ENCODE measurements at places on chromosomes 3 and 15.

DNA sequence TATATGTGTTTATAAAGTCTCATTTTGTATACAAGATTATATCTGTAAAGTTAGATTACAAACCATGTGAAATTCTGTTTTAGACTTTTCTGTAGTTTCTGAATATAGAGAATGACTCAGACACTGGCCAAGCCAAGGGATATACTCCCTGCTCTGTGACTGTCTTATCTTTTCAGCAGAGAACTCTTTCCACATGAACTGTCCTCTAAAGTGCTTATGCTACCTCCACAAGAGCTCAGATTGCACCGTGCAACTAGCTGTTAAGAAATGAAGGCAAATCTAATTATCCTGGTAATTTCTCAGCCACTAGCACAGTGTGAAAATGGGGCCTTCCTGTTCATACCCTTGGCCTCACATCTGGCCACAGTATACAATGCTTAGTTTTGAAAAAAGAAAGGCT, 44.3 kb upstream of the CPNE4 start:
- no peak for DNase-seq

GRCh38 chr3:130259166-130259874, 86.2 kb upstream of the COL6A5 start:
- no peak for DNase-seq

GRCh38 chr3:24343084-24343783, 151.4 kb downstream of the THRB start:
- DNase-seq: no peak

- no peak for DNase-seq
Observed at GRCh38 chr3:136068708-136069107, 103.2 kb downstream of the PPP2R3A start.

DNA sequence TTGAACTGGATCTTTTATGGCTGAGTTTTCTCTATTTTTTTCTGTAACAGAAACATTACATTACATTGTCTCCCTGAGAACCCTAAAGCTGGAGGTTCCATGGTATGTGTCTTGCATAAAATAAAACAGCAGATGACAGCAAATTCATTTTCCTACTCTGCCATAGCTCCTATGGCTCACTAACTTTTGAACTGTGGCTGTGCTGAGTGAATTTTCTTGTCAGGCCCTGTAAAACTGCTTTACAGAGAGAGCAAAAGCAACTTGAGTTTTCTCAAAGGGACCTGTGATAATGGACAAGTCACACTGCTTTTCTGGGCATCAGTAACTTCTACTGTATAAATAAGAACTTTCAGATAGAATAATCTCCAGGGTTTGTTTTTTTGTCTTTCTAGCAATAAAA, 129.9 kb upstream of the TSC22D2 start:
- no peak for DNase-seq

- DNase-seq: no peak
Observed at GRCh38 chr15:48623456-48623855, 22.1 kb downstream of the FBN1 start.

- no peak for DNase-seq
Observed at GRCh38 chr15:100759106-100759505, 120.5 kb upstream of the ALDH1A3 start.

GRCh38 chr15:39084674-39085530, 496.0 kb upstream of the THBS1 start:
- no peak for DNase-seq

- DNase-seq: no peak
Observed at GRCh38 chr15:28133281-28133680, 34.2 kb upstream of the OCA2 start.

GRCh38 chr3:49673715-49674496, at the start of gene APEH:
Gene APEH, plus strand, starts transcription at chr3:49674351. Its CDS starts 51 bp downstream, at chr3:49674402.
- DNase-seq: no peak

DNA sequence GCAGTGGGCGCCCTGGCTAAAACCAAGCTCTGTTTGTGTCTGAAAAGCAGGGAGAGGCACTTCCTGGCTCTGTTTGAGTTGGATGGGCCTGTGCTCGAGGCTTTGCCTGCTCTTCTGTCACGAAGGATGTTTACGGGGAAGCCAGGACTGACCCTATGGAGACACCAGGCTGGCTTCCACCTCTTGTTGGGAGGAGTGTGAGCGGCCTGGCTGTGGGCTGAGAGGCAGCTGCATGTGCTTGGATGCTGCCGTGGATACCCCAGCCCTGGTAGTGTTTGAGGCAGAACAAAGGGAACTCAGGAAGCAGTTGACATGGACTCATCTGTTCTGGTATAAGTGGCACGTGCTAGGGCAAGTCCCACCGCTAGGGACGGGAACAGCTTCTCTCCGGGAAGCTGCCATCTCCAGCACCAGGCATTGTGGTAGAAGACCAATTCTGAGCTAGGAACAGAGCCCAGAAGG, 17.6 kb upstream of the SLC41A3 start:
- no peak for DNase-seq

Data from NCI-H187 (cell line).